ENCODE measurements at places on chromosomes 12 and 14.

- DNase-seq: no peak
Observed at GRCh38 chr14:79333198-79333546, 878.1 kb downstream of the DIO2 start.

DNA sequence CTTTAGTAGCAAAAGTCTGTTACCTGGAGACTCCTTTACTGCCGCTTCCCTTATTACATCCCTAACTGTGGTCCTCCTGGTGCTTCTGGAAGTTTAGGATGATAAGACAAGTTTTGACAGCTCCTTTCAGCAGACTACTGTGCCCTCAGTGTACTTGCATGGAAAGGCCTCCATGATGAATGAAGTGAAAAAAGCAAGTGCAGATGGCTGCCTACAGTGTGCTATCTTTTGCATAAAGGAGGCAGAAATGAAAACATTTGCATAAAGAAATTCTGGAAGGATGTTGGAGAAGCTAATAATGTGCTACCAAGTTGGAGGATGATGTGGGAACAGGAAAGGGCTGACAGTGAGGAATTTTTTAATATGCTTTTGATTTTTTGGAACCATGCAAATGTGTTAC lies 4.5 kb downstream of the TCTN2 start:
- no peak for DNase-seq

DNA sequence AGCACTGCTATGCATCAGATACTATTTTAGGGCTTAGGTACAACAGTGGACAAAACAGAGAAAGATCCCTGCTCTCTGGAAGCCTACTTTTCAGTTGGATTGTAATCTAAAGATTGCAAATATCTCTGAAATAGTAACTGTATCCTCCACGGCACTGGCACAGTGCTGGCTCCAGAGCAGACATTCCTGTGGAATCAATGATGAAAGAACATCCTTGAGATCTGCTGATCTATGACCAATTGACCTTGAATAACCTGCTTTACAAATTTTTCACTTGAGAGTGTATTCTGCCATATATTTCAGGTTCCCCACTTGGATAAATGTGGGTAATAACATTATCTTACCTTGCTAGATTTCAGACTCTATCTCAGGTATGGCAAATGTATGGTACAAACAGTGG lies 3.2 kb downstream of the STAB2 start:
- no peak for DNase-seq

DNA sequence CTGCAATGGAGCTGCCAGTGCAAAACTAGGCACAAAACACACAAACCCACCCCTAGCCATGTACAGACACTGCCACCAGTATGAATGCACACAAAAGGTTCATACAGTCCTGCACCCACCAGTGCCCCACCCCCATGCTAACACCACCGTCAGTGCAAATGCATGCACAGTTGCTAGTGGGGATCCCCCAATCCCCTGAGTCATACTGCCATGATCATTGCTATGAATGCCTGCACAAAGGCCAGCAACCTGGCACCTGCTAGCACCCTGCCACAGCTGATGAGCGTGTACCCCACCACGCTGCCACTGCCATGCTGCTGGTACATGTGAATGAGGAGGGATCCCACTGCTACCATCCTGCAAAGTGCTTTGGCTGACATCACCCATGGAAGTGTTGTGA lies 23.9 kb downstream of the PZP start:
- no peak for DNase-seq

DNA sequence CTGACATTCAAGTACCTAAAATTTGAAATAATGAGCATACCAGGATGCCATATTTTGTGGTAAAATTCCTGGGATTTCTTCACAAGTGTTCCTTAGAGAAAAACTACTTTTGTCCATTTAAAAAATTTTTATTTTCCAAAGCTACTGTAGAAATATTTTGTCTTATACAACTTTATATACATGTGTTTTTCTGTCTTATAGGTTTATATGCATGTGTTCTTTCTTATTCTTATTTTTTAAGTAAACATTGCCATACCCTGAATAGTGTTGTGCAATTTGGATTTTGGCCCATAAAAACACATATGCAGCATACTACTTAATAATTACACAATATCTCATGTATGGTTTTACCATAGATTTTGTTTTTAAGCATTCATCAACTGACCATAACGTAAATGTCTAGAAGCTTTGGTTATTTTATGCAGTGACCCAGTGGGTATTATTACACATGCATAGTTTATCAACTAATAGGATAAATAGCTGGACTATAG lies 1107.4 kb upstream of the SEL1L start:
- no peak for DNase-seq

DNA sequence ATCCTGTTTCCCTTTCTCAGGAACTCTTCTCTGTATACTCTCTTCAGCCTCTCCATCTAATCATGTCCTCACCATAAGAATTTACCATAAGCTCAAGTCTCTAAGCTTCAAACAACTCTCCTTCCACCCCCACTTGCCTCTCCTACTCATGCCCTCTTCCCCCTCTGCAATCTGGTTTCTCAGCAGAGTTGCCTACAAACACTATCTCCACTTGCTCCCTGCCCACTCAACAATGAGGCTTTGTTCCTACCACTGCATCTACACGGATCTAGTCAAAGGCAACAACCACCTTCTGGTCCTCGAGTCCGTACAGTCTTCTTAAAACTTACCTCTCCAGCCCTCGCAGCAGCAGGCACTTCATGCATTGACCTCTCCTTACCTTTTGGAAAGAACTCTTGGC lies 17.2 kb upstream of the FBLN5 start:
- DNase-seq: no peak

DNA sequence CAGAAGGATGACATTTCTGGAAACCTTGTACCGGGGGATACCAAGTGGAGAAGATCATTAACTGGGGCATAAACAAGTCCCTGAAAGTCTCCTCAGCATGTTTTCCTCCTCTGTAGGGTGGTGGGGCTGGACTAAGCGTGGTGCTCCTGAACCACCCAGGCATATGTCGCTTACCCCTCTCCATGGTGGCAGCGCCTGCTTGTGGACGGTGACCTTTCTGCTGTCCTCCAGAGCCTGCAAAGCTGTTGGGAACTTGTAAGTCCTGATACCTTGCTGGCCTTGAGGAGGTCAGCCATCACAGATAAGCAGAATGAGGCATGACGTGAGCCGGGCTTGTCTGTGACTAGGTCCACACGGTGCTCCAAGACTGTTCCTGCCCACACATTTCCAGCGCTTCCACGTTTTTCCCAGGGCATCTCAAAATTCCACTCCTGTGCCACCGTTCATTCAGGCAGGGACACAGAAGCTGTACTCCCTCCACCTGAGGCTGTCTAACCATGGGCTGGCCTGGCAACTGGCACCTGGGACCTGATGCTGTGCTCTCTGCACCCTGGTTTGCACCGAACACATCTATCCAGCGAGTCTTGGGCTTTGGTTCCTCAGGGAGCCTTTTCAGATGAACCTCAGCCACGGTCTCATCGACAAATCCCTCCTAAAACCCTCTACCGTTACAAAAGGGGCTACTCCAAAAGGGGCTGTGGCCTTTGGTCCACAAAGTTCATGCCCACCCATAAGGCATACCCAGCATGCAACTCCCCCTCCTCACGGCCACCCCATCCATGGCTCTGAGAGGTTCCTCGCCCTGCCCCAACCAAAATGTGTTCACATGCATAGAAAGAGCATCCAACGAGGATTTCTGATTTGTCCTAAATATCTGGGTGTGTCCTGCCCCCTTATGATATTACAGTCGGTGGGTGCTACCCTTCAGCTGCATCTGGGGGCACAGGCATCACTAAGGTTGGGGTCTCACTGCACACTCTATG lies 199.6 kb upstream of the DIO3 start:
- no peak for DNase-seq

- DNase-seq: no peak
Observed at GRCh38 chr14:69878251-69878650, 965 bp upstream of the SMOC1 start.

DNA sequence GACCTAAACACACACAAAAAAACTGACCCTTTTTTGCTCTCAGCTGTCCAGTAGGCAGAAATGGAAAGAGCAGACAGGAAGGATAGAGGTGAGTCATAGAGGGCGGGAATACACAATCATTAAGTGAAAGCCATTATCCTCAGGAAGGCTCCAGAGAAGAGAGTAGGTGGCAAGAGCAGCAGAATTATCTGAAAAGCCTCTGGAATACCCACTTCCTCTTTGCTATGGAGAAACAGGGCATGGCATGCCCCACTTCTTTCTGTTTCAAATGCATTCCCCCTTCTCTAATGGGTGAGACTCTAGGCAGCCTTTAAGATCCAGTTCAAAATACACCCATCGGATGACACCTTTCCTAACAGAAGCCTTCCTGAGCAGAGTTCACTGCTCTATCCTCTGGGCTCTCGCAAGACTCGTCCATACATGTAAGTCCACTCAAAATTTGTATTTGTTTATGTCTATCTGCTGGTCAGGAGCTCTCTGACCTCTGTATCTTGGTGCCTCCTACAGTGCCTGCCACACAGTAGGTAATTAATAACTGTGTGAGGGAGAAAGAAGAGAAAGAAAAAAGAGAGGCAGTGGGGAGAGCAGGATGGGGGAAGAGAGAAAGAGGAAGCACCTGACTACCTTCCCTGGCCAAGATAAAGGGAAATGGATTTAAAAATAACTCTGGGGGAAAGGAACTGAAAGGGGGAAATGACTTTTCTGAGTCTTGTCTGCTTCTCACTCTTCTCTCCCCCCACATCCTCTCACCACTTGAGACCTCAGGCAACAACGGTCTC lies 8.5 kb downstream of the KLHL33 start:
- no peak for DNase-seq

- DNase-seq: no peak
Observed at GRCh38 chr14:65840786-65841185, 428.3 kb downstream of the FUT8 start.

DNA sequence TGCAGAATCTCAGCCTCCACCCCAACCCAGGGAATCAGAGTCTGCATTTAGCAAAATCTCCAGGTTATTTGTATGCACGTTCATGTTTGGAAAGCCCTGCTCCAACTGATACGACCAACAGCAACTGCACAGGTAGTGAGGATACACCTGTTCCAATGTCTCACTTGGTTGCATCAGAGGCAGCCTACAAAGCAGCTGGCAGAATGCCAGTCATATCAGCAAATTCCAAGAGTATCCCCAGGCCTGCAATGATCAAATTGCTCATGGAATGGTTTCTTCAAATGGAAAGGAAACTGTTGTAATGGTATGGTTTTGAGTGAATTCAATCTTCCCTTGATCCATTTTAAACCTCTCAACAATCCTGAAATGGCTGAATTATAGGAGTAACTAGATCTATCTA lies 75.4 kb downstream of the GRIP1 start:
- no peak for DNase-seq

GRCh38 chr14:48096897-48097296 lies 421.5 kb upstream of the MDGA2 start:
- DNase-seq: no peak

GRCh38 chr14:94237983-94238382 lies 55.1 kb downstream of the SERPINA10 start:
- DNase-seq: no peak

GRCh38 chr14:105919458-105920150 lies 393.2 kb downstream of the TMEM121 start:
- no peak for DNase-seq

Data from CD4-positive, alpha-beta T cell treated with Interleukin-2 at 100 ng/mL for 4 hours (primary cell).